ENCODE measurements at places on chromosomes 4 and X.

DNA sequence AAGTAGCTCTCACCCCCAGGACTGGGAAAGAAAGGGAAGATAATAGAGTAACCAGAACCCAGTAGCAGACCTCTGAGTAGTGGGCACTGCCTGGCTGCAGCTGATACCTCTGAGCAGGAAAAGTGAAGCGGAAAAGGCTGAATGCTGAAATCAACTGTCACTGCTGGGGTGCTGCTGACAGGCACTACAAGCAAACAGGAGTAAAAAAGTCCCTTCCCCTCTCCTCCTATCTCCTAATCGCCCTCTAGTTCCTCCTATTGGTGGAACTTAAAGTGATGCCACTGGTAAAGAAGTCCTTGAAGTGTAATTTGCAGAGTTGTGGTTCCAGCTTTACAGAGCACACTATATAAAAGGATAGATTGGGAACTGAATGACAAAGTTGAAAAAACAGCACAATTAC is 32.8 kb upstream of the GLRB start:
- peak; percentile 3 for DNase-seq

GRCh38 chr4:107888237-107888636 is 43.1 kb upstream of the CYP2U1 start:
- no peak for DNase-seq

GRCh38 chr4:184845367-184846021 is 19.7 kb upstream of the ACSL1 start:
- DNase-seq: no peak

DNA sequence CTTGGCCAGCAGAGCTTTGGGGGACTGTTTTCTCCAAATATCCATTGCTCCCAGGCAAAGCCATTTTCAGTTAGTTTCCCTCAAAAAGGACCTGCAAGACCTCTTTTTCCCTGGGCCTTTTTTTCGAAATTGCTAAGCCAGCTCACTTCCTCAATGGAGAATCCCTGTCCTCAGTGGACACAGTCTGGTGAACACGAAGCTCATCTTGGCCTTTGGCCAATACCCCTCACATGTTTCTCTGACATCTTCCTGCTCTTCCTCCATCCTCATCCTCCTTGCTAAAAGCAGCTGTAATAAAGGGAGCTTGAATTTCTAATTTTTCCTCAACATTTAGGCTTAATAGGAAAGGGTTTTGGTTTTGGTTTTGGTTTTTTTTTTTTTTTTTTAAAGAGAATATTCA is 17.6 kb upstream of the PRPS1 start:
- DNase-seq: no peak

DNA sequence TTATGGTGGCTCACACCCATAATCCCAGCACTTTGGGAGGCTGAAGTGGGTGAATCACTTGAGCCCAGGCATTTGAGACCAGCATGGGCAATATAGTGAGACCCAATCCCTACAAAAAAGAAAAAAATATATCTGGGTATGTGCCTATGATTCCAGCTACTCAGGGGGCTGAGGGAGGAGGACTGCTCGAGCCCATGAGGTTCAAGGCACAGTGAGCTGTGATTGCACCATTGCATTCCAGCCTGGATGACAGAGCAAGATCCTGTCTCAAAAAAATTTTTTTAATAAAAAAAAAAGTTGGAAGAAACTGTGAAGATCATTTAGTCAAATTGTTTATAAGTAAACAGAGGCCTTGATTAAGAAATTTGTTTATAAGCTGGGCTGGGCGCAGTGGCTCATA is 39.7 kb downstream of the KLHL8 start:
- DNase-seq: no peak

DNA sequence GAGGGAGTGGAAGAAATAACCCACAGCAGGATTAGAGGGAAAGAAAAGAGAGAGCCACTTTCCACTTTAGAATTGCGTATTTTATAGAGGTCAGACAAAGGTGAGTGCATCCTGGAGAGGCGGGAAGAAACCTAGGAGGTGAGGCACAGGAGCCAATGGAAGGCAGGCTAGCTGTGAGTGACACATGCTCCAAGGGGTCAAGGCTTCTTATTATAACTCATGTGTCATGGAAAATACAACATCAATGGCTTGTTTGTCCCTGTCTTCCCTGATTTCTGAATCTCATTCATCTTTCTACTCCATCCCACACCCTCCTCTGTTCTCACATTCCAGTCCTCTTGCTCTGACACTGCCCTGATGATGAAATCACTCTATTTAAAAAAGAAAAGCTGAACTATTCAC is 14.4 kb downstream of the ANXA3 start:
- DNase-seq: no peak

- no peak for DNase-seq
Observed at GRCh38 chrX:29478336-29479069, 736.9 kb upstream of the MAGEB2 start.

DNA sequence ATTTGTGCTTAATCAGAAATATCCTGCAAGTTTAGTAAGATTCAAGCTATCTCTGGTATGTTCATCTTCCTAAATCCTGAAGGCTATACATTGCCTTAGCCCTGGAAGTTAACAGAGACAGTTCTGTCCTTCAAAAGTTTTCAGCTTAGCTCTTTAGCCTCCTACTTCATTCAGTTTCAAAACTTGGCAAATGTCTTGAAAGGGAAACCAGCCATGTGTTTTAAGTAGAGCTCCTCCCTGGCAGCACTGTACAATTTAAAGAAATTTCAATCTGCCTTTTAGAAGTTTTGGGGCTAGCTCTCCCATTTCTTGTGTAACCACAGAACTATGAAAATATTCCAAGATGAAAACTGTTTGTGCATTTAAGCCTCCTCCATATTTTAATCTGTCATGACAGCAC is 47.0 kb downstream of the FANCB start:
- DNase-seq: no peak

GRCh38 chr4:166499820-166500219 is 626.8 kb downstream of the TLL1 start:
- DNase-seq: no peak

DNA sequence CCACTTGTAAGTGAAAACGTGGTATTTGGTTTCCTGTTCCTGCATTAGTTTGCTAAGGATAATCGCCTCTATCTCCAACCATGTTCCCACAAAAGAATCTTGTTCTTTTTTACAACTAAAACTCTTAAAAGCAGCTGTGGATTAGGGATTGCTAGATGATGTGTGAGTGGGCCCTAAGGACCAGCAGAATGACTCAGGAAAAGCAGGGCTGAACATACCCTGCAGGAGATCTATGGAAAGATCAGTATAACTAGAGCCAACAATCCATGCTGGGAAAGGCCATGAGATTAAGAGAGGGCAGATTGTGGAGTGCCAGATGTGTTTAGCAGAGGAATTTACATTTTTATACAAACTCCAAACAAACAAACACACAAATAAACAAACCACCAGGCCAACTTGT is 128.4 kb upstream of the TMEM164 start:
- no peak for DNase-seq

DNA sequence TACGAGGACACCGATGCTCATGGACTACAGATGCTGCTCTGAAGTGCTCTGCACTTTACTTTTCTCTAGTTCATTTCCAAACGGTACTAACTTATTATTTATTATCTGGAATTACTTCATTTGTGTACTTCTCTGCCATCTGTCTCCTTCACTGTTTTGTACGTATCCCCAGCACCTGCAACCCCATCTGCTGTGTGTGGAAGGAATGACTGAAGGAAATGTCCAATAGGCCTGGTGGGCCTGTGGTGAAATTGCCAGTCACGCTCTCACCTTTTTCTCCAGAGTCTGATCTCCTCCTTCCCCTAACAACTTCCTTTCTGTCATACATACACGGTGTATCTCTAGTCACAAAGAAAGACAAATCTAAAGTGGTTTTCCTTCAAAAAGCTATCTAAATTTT is 12.9 kb downstream of the TMEM154 start:
- DNase-seq: no peak

- DNase-seq: no peak
Observed at GRCh38 chrX:15881381-15881897, 26.8 kb upstream of the AP1S2 start.

- DNase-seq: no peak
Observed at GRCh38 chr4:28469387-28469786, 1608.7 kb downstream of the STIM2 start.

All from right kidney (tissue), 9 donors.